ENCODE measurements at places on chromosomes 7 and 10.

- no peak for ATAC-seq
Measured at GRCh38 chr7:128100949-128101713, 69.9 kb upstream of the LRRC4 start.

DNA sequence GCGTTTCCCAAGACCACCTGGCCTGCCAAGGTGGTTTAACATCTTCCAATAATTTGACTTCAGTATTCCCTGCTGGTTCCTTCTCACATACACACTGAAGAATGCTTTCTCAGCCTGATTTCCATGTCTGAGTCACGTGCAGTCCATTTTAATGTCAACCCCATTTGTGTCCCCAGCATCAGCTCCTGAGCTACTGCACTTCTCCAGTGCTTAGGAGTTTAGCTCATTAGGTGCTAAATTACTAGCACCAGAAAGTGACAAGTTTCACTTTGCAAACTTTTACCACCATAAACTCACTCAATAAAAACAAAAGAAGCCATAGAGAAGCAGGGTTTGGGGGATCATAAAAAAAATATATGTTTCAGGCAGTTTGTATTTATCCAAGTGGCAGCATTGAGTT, 279.3 kb upstream of the SORCS1 start:
- no peak for ATAC-seq

GRCh38 chr7:106824458-106824857, 40.6 kb upstream of the PIK3CG start:
- no peak for ATAC-seq

GRCh38 chr7:30865076-30865475, 46.6 kb upstream of the AQP1 start:
- no peak for ATAC-seq

DNA sequence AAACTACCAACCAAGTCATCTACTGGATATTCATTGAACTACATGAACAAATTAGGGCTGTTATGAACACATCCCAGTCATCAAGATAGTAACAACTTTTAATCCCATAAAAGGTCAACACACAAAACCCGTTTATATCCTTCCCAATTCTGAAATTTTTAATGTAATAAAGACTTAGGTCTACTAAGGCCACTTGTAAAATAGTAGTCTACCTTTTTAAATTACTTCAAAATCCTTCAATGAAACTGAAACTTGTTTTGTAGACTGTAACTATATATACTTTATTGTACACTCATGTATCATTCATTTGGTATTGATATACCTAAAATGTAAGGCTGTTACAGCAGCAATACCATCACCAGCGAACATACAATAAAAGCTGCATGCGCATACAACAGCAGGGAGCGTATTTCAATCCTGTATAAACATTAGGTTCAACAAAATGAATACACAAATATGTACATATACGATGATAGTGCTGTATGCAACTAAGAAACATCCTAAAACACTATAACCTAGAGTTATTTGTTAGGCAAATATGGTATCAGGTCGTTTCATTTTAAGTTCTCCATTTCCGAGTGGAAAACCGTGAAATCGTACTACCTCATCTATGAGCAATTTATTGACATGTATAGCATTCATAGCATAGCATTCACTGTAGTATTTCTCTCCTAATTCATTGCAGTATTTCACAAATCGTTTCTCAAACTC, 973 bp downstream of the ATAD1 start:
- no peak for ATAC-seq

DNA sequence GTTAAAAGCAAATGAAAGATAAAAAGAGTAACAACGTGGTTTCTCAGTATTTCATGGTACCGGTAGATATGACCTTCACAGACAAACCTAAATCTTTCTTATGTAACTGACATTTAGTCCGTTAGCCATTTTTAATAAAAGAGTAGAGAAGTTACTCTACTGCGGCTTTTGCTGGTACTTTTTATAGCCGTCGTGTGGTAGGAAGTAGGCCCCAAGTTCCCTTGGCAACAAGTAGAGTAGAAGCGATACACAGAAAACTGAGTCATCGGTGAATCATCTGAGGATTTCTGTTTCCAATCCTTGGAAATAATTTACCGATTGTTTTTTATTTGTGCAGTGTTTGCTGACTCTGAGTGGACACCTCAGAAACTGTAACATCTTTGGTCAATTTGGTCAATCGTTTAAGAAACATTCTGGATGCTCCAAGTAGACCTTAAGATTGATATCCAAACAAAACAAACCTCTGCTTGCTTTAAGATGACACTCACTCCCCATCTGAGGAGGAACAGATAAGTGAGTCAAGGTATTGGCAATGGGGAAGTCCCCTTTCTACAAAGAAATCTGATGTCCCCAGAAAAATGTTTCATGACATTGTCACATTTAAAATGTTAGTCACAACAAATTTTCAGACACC, 63.9 kb upstream of the AHR start:
- ATAC-seq: peak; percentile 89

DNA sequence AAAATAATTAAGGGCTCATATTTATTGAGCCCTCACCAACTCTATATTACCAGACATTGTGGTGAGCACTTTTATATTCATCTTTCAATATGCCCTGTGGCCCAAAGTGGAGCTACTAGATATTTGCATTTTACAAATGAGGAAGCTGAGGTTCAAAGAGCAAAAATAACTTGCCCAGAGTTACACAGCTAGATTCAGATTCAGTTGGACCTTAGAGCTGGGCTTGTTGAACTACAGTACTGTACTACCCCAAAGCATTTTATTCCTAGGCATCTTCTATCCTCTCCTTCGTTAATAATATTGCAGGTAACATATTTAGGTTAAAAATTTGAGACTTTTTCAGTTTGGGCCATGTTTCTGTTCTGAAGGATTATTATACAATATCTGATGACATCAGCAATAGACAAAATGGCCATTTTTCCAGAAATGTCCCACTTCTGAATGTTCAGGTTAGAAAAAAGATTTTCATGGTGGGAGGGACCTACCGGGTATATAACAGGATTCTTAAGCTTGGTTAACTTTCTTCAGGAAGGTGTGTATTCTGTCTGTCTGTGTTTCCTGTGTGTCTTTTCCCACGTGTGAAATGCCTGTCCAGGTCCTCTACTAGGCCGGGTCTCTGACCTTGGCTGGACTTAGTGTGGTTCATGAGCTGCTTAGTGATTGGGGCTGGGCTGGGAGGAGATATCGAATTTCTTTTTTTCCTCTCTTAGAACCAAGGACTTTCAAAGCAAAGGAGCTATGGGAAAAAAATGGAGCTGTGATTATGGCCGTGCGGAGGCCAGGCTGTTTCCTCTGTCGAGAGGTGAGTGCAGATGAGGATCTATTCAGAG, 13.6 kb downstream of the PRXL2A start:
- ATAC-seq: no peak

DNA sequence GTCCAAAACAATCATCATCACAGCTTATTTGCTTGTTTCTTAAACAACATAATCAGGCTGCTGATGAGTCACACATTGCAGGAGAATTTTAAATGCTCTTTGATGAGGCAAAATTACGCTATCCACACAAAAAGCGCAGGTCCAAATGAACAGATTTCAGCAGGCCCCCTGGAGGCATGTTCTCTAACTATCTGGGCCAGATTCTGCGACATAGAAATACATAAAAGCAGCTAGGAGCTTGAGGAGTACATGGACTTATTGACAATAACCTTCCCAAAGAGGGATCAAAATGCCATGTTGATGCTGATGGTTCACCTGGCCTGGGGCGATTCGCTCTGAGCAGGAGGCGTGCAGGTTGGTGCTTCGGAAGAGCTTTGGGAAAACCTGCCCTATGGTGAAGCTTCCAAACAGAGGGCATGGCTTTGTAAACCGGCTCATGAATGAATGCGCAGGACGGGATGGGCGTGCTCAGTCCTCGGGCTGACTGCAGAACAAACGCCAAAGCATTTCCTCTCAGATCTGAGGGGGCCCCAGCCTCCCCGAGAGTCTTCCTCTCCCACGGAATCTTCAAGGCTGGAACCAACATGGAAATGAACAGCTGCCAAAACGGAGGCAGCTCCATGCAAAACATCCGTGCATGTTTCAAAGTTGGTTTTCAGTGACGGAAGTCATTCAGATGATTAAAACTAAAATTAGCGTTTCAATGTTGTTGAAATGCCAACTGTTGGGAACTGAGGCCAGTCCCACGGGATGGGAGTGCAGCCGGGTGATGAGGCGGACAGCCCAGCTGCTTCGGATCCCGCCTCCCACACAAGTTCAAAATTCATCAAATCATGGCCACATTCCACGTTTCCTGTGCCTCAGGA, 179.6 kb downstream of the TCERG1L start:
- ATAC-seq: no peak

GRCh38 chr7:98200364-98200763, 10.9 kb upstream of the BHLHA15 start:
- peak; percentile 37 for ATAC-seq

DNA sequence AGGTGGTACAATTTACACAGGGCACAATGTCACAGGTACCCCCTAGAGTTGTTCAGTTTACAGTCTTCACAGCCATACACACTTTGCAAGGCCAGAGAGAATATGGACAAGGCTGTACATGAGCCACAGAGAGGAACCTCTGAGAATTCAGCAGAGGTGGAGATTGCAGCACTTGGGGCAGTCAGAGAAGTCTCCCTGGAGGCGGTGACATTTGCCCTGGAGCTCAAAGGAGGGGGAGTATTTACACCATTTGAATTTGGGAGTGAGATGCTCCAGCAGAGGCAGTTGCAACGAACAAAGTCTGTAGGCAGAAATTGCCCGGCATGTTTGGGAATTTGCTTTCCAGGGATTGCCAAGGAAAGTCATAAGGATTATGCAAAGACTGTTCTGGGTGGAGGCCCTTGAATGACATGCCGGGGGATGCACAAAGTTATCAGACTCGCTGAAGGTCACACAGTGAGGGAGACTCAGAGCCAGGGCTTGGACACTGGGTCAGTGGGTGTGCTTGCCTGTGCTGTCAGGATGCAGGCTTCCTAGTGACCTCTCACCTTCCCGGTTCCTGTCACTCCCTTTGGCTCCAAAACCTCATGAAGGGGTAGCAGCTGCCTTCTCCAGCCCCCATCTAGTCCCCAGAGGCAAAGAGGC, 160.7 kb upstream of the PCBD1 start:
- ATAC-seq: no peak

- no peak for ATAC-seq
Measured at GRCh38 chr10:43390759-43391158, 18.2 kb downstream of the HNRNPF start.

- no peak for ATAC-seq
Measured at GRCh38 chr7:24793982-24794648, 36.9 kb upstream of the GSDME start.

DNA sequence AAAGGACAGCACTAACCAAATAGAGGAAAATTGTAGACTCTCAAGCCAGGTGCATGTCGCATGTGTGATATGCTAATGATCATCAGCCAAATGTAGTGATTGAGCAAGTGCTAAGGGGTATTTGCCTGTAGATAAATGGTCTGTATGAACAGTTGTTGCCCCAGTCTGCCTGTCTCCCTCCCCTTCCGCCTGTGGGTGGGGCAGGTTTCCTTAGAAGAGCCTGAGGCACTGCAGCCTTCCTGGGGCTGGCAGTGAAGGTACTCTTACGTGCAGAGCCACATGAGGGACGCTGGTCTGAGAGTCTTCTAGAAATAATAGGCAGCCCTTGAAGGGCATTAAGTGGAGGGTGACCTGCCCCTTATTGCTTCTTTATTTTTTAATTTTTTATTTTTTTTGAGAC, 152.1 kb downstream of the SNX10 start:
- ATAC-seq: no peak

GRCh38 chr7:154375956-154376355, 323.8 kb downstream of the DPP6 start:
- no peak for ATAC-seq

- no peak for ATAC-seq
Measured at GRCh38 chr10:112858986-112859651, 90.9 kb upstream of the TCF7L2 start.

DNA sequence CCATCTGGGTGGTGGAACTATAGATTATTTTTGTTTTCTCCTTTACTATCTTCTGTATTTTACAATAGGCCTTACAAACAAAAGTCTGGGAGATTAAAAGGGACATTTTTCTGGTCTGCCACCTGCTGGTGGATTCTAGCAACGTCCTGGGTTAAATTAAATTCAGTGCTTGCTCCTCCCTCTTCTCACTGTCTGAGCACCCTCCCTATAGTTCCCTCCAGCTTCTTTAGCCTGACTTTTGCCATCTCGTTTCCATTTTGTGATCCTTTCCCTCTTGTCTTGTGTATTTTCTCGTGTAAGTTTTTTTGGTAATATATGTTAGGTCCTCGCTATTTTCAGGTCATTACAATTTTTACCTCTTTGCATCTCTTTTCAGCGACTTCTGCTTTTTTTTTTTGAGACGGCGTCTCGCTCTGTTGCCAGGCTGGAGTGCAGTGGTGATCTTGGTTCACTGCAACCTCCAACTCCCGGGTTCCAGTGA, 16.1 kb downstream of the ANKRD16 start:
- ATAC-seq: peak; percentile 79

DNA sequence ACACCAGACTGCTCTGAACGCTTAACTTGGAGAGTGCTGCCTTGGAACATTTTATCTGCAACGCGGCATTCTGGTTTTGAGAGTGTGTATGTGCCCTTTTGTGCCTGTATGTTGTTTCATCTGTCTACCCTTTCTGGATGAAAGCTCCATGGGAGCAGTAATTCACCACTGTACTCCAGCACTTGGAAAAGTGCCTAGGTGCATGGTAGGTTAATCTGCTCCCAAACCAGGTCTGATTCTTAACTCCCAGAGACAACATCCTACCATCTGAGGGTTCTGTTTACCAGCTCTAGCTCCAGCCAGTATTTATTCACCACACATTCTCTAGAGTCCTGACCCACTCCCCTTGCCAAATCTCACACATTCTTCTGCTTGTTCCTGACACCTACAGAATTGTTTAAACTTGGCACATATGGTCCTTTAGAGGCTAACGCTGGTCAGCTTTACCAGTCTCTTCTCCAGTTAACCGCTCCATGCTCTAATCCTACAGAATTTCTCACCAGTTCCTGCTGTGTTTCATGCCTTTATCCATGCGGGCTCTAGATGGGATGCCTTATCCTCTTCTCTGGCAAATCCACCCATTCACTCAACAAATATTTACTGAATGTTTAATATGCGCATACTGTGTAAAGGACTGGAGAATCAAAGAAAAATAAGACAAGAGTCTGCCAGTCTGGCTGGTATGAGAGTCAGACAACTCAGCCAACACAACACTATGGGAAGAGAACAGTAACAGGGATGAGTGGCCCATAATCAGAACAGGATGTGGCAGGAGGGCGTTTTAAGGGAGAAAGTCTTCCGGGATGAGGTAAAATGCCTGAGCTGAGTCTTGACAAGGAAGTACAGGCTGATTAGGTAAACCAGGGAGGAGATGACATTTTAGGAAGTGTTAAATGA, 46.3 kb downstream of the MTPN start:
- ATAC-seq: no peak

DNA sequence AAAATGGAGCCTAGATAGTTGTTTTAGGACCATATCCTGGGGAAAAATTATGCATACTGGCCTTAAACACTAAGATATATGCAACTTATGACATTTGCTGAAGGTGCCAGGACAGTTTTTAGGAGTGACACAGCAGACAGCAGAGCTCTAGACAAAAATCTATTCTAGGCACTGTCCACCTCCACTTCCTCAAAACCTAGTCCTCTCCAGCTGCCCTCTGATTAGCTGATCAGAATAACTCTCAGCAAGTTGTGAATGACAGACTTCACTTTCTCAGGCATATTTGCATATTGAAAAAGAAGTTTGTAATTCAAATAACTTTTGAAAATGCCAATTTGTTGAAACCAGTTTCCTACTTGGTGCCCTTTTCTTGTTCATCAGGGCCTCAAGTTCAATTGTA, 152.3 kb upstream of the STEAP4 start:
- no peak for ATAC-seq

GRCh38 chr10:89242345-89242684, 9.3 kb downstream of the LIPA start:
- ATAC-seq: no peak

- ATAC-seq: peak; percentile 73
Measured at GRCh38 chr10:63542835-63543575, 21.8 kb downstream of the REEP3 start.

- no peak for ATAC-seq
Measured at GRCh38 chr10:110764793-110765512, 106.8 kb upstream of the PDCD4 start.

All from activated T-helper 17 cell treated with anti-CD3 and anti-CD28 coated beads, Interleukin-2, amount 50 U/mL, for 72 hours (primary cell).